ENCODE measurements at places on chromosomes 6 and 20.

- no peak for DNase-seq
Observed at GRCh38 chr6:40325791-40326190, 261.4 kb downstream of the LRFN2 start.

- DNase-seq: no peak
Observed at GRCh38 chr6:39251406-39251805, 22.1 kb upstream of the KCNK5 start.

GRCh38 chr20:57993716-57994431, 234.6 kb downstream of the ANKRD60 start:
- DNase-seq: no peak

- no peak for DNase-seq
Observed at GRCh38 chr6:51025082-51025777, 206.6 kb downstream of the TFAP2B start.

- no peak for DNase-seq
Observed at GRCh38 chr20:4508773-4509172, 212.9 kb upstream of the PRND start.

DNA sequence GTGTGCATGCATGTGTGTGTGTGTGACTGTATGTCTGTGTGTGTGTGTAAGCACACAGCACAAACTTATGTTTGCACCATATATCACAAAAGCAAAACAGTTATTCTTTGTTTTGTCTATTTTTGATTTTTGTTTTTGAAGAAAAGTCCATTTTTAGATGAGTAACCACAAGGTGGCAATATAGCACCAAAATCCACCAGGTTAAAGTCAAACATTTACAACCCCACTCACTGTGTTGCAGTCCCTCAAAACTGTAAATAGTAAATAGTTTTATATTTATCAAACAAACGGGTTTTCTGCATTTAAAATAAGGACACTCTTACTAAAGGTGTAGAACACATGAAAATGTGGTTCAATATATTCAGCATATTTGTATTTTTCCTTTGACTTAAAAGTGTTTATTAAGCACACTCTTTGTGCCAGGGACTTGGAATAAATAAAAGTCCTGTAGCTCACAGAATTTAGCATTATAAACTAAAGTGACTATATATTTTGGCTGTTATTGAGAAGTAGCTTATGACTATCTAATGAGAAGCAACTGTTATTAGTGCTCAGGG, 118.5 kb downstream of the GFRAL start:
- no peak for DNase-seq

DNA sequence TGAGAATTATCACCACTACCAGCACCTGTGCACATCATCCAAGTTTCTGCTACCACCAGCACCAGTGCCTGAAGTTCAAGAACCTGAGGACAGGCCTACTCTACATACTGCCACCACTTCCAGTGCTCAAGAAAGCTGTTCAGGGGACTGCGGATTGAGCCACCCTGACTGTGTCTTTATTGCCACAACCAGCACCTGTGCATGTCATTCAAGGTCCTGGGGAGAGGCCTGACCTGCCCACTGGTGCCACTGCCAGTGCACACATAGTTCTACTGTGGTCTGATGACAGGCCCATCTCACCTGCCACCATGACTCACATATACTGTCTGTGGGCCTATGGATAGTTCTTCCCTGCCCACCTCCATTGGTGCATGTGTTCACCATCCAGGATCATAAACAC, 559.4 kb downstream of the COL12A1 start:
- DNase-seq: no peak

DNA sequence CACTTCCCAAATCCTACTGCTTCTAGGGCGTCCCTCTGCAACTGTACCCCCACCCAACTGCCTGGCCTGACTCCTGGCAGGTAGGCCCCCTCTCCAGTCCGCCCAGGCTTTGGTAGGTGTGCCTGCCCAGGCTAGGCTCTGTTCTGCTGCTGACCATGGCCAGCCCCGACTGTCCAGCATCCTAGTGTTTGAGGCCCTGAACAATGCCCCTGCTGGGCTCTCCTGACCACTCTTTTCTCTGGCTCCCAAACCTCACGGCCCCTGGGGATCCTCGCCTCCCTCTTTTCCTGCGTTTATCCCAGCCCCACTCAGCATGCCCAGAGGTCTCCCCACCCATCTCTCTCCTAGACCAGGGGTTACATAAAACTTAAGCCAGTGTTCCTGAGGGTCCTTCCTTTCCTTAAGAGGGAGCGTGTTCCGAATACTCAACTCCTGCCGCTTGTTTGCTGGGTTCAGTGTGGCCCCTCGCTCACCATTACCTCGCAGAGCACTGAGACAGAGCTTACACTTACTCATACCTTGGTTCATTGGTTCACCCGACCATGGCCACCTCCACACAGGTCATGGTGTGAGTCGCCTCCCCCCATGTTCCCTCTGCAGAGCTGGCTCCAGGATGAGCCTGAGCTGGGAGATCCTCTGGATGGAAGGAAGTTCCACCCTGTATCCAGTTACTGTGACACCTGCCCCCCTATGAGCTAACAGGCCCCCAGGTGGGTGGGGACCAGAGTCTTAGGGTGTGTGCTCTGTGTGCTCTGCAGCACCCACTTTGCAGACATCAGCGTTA, 21.0 kb upstream of the MYT1 start:
- DNase-seq: no peak

- DNase-seq: no peak
Observed at GRCh38 chr6:53982366-53983050, 128.7 kb upstream of the MLIP start.

DNA sequence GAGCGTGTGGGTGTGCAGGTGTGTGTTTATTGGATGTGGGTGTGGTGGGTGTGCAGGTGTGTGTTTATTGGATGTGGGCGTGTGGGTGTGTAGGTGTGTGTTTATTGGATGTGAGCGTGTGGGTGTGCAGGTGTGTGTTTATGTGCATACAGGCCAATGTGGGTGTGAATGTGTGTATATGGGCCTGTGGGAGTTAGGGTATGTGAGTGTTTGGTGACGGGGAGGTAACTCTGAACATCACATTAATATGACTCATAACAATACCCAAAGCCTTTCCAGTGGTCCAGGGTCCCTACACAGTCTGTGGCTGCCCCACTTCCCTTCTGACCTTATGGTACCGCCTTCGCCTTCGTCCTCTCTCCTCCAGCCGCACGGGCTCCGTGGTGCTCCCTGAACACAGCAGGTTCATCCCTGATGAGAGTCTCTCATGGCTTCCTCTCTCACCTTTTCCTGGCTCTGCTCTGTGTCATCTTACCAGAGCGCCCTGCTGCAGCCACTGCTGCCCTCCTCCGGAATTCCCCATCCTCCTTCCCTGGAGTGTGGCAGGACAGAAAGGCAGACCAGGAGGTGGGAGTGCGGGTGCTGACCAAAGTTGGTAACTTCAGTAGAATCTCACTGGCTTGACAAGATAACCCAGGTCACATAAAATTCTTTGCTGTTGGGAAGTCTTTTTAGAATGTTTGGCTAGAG, 80.0 kb downstream of the SLC2A10 start:
- DNase-seq: no peak

- no peak for DNase-seq
Observed at GRCh38 chr20:36644706-36645095, 1.3 kb downstream of the SLA2 start.

DNA sequence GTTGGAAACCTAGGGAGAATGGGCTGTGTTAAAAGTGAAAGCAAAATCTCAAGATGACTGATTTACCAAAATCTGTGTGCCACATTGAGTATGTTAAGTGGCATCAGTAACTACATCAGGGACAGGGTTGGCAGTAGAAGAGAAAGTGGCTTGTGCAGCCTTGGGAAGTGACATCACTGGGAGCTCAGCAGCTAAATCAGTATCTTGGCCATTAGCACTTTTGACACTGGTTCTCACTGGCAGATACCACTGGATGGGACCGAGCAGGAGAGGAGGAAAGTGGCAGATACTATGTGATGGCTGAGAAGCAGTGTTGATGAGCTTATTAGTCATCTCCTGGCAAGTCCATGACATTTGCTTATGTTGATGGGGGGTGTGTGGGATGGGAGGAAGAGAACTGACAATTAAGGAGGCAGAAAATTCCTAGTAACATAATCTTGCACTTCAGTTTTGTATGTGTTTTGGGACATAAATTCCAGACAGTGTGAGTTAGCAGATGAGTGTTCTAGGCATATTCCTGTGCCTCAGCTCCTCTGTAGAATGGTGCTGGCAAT, 322.2 kb downstream of the SOX4 start:
- no peak for DNase-seq

- peak; percentile 90 for DNase-seq
Observed at GRCh38 chr6:152094992-152095592, 287.6 kb downstream of the ESR1 start.

DNA sequence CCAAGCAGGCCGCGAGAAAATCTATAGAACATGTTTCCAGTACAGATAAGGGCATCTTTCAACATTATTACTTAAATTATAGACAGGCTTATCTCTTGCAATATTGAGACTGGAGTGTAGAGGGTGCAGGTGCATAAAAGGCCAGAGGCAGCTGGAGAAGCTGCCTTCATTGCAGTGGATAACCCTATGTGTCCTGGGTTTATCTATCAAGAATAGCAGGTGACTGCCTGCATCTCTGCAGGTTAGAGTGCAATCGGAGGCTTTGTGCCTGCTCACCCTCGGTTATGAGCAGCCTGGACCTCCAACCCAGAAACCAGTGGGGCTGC, 28.7 kb upstream of the ECI2 start:
- no peak for DNase-seq

- no peak for DNase-seq
Observed at GRCh38 chr6:113886512-113886911, 29.4 kb downstream of the MARCKS start.

GRCh38 chr6:119171864-119172588, 93.6 kb upstream of the FAM184A start:
- no peak for DNase-seq

DNA sequence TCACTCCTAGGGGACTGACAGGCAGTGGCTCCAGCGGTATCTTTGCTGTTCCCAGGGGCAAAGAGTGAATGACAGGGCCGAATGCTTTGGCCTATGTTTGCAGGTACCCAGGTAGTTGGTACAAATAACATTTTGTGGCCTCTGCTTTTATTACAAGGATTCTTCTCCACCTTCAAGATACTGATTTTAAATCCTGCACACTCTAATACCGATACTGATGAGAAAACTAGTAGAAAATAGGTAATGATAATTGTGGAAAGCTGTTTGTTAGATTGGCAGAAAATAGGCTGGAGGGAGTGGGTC, 772 bp downstream of the HINT3 start:
- no peak for DNase-seq

- DNase-seq: no peak
Observed at GRCh38 chr6:34223381-34223955, 13.2 kb upstream of the HMGA1 start.

GRCh38 chr20:37276494-37277252, 12.8 kb upstream of the MANBAL start:
- DNase-seq: no peak

DNA sequence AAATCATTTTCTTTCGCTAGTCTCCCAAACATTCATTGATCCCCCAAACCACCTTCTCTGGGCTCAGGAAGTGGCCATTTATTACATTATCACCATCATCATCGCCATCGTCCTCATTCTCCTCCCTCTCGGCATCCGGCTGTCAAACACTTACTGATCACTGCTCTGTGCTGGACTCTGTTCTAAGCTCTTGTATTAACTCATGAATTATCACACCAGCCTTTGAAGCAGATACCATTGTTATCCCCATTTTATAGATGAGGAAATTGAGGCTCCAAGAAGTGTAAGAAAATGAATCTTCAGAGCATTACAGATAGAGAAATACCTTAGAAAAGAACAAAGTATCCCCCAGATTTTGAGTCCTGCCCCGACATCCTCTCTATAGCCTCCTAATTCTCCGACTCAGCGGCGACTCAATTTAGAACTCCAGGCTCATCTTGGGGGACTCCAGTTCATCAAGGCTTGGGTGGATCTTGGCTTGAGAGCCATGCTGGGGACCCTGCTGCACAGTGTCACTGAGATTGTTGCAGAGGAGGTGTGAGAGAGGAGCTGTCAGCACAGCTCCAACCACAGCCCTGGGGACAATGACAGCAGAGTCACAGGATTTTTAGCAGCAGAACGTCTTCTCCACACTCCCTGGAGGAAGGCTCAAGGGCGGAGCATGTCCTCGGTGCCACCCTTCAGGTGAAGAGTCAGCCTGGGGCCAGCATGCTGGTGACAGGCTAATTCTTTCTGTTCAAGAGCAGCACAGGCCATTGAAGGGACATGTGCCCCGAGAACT, 6.6 kb upstream of the EEF1E1 start:
- no peak for DNase-seq

GRCh38 chr6:47355496-47355895, 45.8 kb upstream of the TNFRSF21 start:
- DNase-seq: no peak

DNA sequence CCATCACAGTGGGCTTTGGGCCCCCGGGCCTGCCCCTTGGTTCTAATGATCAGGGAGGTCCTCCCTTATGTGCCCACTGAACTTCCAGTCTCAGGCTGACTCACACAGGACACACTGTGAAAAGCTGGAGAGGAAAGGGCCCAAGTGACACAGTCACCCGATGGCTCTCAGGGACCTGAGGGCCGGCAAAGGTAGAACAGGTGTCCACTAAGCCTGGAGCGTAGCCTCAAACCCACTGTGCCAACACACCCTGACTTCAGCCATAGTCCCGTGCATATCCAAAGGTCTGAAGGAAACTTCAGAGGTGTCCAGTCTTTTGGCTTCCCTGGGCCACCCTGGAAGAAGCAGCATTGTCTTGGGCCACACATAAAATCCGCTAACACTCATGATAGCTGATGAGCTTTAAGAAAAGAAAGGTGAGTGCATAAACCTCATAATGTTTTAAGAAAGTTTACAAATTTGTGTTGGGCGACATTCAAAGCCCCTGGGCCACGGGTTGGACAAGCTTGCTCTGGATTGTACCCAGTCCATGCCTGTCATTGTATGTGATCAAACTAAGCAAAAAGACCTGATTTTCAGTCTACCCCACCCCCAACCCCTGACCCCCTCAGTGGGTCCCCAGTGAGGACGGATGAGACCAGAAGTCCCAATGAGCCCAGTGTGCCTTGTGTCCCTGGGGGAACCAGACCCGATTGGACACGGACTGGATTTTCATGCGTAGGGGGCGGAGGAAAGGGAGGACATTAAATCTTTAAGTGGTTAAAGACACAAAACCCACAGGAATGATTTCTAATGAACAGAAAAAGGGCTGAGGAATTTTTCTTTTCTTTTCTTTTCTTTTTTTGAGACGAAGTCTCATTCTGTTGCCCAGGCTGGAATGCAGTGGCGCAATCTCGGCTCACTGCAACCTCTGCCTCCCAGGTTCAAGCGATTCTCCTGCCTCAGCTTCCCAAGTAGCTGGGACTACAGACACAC, 6.1 kb downstream of the RAMACL start:
- no peak for DNase-seq

- DNase-seq: no peak
Observed at GRCh38 chr6:39665861-39666260, 59.3 kb downstream of the KIF6 start.
